ENCODE measurements at places on chromosomes 4 and X.

DNA sequence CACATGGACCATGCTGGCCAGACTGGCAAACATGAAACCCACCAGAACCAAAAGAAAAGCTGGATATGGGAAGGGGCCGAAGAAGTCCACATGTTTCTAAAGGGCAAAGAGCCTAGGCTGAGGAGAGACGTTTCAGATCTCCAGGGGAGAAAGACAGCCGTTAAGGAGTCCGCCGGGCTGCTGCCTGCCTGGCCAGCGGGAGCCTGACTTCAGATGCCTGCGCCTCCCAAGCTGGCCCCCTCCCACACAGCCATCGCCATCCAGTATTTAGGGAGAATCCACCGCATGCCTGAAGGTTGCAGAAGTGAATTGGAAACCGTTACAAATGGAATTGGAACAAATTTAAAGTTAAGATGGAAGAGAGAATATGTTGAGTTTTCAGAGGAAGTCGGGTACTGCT lies 2.9 kb downstream of the TBL1X start:
- no peak for DNase-seq

- DNase-seq, result no peak
Measured at GRCh38 chrX:24513416-24513815, 48.3 kb downstream of the PDK3 start.

DNA sequence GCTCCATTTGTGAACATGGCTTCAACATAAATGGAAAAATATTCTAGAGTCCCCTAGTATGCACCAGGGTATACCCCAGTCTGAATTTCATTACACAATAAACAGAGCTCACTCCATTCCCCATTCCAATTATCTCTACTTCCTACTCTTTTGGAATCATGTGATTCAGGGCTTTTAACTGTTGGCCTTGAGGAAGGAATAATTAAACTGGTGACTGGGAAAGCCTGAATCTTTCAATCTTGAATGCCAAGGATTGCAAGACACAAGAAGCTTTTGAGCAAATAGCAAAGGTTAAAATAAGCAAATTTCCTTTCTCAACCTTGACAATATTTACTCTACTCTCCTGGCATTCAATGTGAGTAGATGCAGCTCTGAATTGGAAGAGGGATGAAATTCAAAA lies 77.5 kb upstream of the INPP4B start:
- DNase-seq, result no peak

GRCh38 chr4:51878431-51878830 lies 35.5 kb downstream of the DCUN1D4 start:
- DNase-seq, result no peak

DNA sequence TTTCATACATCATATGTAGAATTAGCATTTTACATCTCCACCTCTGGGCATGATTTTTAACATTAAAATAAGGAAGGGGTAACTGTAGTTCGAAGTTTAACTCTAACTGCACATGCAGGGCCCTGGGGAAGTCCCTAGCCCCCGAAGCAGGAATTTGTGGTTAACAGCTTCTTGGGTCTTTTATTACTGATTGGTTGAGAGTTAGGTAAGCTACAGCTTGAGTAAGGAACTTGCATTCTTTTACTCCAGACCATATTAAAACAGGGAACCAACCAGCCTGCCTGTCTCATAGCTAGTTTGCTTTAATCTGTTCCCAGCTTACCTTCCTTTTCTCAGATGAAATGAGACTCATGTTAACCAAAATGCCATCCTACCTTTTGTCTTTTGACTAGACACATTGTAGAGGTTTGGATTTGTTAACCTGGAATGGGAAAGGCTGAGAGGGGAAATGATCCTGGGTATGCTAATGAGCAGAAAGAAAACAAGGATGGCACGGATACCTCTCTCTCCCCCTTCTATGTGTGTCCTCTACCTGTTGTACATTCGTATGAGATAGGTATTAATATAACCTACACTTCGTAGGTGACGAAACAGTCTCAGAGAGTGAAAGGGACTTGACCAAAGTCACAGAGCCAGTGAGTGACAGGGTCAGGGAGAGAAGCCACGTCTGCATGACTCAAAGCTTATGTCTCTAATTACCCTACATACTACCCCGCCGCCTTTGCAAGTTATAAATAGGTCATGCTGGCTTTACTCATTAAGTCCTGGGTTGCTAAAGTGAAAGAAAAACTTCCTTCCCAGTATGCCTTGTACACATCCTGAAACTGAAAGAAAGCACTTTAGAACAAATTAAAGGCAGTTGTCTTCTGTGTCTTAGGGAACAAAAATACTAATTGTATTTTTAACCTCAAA lies 119.5 kb upstream of the AFF2 start:
- no peak for DNase-seq

DNA sequence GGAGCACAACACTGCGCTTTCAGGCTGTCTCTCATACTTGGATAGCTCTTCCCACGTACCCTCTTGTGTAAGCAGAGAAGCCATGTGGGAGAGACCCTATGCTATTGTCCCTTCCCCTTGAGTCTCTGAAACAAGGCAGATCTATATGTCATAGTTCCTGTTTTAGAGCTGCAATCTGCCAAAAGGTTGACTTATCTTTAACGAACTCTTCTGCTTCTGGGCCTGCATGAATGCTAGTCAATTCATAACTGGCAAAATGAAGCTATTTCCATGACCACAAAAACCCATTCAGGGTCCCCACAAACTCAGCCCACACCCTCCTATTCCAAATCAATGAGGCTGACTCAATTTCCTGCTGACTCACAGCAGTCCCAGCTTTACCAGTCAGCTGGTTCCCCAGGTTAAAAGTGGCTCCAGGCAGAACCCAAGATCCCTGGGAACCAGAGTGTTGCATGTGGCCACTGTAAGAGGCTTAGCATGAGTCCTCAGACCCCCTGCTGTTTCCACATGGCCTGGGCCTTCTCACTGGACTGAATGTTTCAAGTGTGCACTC lies 25.3 kb upstream of the SOD3 start:
- DNase-seq, result no peak

GRCh38 chr4:17024425-17024824 lies 126.0 kb upstream of the LDB2 start:
- no peak for DNase-seq

- DNase-seq, result no peak
Measured at GRCh38 chrX:44174061-44174460, 169.4 kb downstream of the EFHC2 start.

GRCh38 chrX:105314458-105314857 lies 94.0 kb upstream of the TEX13A start:
- DNase-seq, result no peak

GRCh38 chr4:58514299-58514698 lies 1404.1 kb upstream of the IGFBP7 start:
- no peak for DNase-seq

DNA sequence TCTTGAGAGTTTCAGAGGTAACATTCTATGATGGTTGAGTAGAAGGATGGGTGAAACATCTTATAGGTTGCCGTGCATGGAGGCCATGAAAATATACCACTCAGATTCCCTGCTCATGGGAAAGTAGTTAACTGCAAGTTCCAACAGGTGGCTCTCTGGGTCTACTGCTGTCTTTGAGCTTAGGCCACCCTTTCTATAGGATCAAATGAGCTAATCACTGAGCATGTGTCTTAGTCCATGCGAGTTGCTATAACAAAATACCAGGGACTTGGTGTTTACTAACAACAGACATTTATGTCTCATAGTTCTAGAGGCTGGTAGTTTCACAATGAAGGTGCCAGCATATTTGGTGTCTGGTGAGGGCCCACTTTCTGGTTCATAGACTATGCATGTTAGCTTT lies 144.8 kb upstream of the UNC5C start:
- DNase-seq, result no peak

DNA sequence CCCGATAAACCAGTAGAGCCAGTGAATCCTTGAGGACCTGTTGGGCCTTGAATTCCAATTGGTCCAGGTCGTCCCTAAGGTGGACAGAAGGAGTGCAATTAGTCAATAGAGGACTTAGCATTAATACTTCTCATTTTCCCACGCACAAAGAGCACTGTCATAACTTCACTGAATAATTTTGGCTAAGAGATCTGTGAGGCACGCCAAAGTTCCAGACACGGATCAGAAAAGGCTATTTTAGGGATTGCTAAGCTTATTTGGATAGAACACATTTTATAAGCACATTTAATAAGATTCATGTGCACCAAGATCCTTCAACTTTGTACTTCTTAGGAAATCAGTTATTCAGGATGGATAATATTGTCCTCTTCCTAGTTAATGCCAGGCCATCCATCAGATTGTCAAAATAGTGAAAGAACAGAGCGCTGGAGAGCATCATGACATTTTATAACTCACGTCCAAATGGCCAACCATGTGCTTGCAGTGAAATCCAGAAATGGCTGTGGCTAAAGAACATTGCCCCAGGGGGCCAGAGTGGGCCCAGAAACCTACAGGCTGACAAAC lies 129.8 kb downstream of the ATG4A start:
- no peak for DNase-seq

GRCh38 chr4:133891011-133891410 lies 310.6 kb downstream of the PABPC4L start:
- DNase-seq, result no peak

- DNase-seq, result no peak
Measured at GRCh38 chr4:7429069-7429416, 5.7 kb downstream of the PSAPL1 start.

DNA sequence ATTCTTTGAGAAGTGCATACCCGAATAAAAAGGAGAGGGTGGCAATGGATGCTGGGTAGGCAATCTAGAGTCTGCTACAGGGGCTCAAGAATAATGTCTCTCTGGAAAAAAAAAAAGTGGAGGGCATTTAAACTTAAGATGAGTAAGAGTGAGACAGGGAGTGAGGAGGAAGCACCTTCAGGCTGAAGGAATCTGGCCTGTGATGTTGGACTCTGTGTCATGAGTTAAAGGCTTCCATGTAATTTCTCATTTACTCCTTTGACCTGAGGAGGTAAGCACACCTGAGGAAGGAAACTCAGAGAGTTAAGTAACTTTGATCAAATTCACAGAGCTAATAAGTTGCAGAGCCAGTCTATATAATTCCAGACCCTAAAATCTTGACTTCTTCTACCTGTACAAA lies 3.2 kb upstream of the PRKG2 start:
- DNase-seq, result no peak
